Pancreas (tissue), 10 donors: ENCODE measurements at places on chromosomes 4 and X. TPM values are rescaled to one million over a fixed set of nuclear protein-coding genes. Genes with fewer than 3 reads are reported as not detected.

Gene PCDH7
- total RNA-seq = 0.64 TPM

GRCh38 chrX:96181605-96182004 lies 503.0 kb upstream of the DIAPH2 start:
- no peaks in the 10 kb centered on the region for H3K27me3 ChIP-seq
- no peak overlapping the region for H3K4me3 ChIP-seq
- no peaks in the 10 kb centered on the region for H3K36me3 ChIP-seq

Gene CCNA2
- 0.61 TPM for total RNA-seq

Gene STPG2
- 0.28 TPM for total RNA-seq

- no peaks in the 10 kb centered on the region for H3K27me3 ChIP-seq
- DNase-seq = no peak
- H3K4me1 ChIP-seq = no peaks in the 10 kb centered on the region
- H3K27ac ChIP-seq = no peak overlapping the region
- no peaks in the 10 kb centered on the region for H3K36me3 ChIP-seq
- H3K4me3 ChIP-seq = no peak overlapping the region
Observed at GRCh38 chr4:128220286-128221235, 67.1 kb downstream of the PGRMC2 start.

DNA sequence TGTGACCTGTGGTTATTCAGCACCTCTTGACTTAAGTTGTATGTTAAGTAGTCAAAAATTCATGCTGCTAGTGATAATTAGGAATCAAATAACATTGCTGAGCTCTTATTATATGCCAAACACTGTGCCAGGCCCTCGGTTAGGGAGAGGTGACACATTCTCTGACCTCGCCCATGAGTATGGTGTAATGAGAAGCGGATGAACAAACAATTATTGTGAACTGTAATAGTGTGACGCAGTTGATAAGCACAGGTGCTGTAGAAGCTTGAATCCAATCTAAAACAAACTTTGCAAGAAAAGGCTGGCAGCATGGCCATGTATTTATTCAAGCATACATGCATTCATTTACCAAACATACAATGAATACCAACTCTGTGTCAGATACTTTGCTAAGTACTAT lies 303.5 kb upstream of the HS3ST1 start:
- no peaks in the 10 kb centered on the region for H3K27me3 ChIP-seq
- DNase-seq = no peak
- no peak overlapping the region for H3K4me3 ChIP-seq
- H3K27ac ChIP-seq = no peak overlapping the region

GRCh38 chrX:113770071-113770470 lies 813.8 kb upstream of the HTR2C start:
- no peak overlapping the region for H3K4me3 ChIP-seq
- no peak for DNase-seq
- no peaks in the 10 kb centered on the region for H3K36me3 ChIP-seq
- no peaks in the 10 kb centered on the region for H3K27me3 ChIP-seq
- no peak overlapping the region for H3K27ac ChIP-seq

- H3K27me3 ChIP-seq = no peaks in the 10 kb centered on the region
- H3K4me3 ChIP-seq = no peak overlapping the region
- DNase-seq = no peak
- H3K27ac ChIP-seq = no peak overlapping the region
Observed at GRCh38 chr4:76558396-76559235, 123.6 kb downstream of the SHROOM3 start.

Gene MAP9
- 5.9 TPM for total RNA-seq

- DNase-seq = no peak
- no peak overlapping the region for H3K27ac ChIP-seq
- no peaks in the 10 kb centered on the region for H3K4me1 ChIP-seq
- no peak overlapping the region for H3K4me3 ChIP-seq
- no peaks in the 10 kb centered on the region for H3K27me3 ChIP-seq
Observed at GRCh38 chr4:140185412-140186081, 31.6 kb upstream of the MAML3 start.

Gene ABCG2
- 0.50 TPM for total RNA-seq

DNA sequence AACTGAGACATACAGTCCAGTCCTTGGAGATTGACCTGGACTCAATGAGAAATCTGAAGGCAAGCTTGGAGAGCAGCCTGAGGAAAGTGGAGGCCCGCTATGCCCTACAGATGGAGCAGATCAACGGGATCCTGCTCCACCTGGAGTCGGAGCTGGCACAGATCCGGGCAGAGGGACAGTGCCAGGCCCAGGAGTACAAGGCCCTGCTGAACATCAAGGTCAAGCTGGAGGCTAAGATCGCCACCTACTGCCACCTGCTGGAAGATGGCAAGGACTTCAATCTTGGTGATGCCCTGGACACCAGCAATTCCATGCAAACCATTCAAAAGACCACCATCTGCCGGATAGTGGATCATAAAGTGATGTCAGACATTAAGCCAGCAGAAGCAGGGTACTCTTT lies 20.4 kb upstream of the FRMPD3 start:
- no peaks in the 10 kb centered on the region for H3K27me3 ChIP-seq
- peak; percentile 35 for DNase-seq
- H3K4me3 ChIP-seq = no peak overlapping the region
- no peaks in the 10 kb centered on the region for H3K4me1 ChIP-seq
- H3K36me3 ChIP-seq = no peaks in the 10 kb centered on the region

Gene TMEM150C
- total RNA-seq = 4.8 TPM

Gene ZMYM3
- total RNA-seq = 6.9 TPM

GRCh38 chrX:30881797-30882196 lies 7.3 kb downstream of the TAB3 start:
- H3K4me1 ChIP-seq = no peaks in the 10 kb centered on the region
- H3K27me3 ChIP-seq = no peaks in the 10 kb centered on the region
- no peak overlapping the region for H3K4me3 ChIP-seq

- no peak for DNase-seq
- no peaks in the 10 kb centered on the region for H3K36me3 ChIP-seq
- H3K27ac ChIP-seq = no peak overlapping the region
- no peaks in the 10 kb centered on the region for H3K4me1 ChIP-seq
- H3K27me3 ChIP-seq = peaks cover 5% of the 10 kb centered on the region
Observed at GRCh38 chr4:139274790-139275189, 5.2 kb downstream of the MGARP start.

DNA sequence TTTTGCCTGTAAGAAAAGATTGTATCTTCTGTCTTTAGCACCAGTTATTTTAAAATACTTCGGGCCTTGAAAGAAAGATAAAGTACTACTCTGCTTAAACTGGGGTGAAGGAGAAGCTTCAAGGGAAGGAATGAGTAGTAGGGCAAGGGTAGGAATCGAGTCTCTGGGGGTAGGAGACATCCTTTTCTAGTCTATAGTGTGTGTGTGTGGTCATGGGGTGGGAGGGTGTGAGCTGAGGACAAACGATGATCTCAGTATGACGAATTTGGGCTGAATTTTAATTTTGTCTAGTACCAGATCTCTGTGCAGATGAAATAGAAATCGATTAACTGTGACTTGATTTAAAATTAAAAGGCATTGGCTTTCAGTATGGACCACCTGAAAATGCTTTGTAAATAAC lies 3.3 kb upstream of the MYOZ2 start:
- H3K4me1 ChIP-seq = peaks cover 12% of the 10 kb centered on the region
- H3K27me3 ChIP-seq = no peaks in the 10 kb centered on the region
- H3K36me3 ChIP-seq = no peaks in the 10 kb centered on the region

DNA sequence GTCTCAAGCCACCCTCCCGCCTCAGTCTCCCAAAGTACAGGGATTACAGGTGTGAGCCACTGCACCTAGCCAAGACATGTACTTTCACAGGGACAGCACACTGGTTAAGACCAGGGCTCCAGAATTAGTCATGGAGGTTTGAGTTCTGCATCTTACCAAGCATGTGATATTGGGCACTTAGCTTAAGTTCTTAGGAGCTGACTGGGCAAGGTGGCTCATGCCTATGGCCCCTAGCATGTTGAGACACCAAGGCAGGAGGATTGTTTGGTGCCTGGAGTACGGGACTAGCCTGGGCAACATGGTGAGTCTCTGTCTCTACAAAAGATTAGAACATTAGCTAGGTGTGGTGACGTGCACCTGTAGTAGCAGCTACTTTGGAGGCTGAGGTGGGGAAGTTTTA lies 2.6 kb upstream of the TMEM192 start:
- no peak overlapping the region for H3K27ac ChIP-seq
- no peak overlapping the region for H3K4me3 ChIP-seq
- no peaks in the 10 kb centered on the region for H3K36me3 ChIP-seq

DNA sequence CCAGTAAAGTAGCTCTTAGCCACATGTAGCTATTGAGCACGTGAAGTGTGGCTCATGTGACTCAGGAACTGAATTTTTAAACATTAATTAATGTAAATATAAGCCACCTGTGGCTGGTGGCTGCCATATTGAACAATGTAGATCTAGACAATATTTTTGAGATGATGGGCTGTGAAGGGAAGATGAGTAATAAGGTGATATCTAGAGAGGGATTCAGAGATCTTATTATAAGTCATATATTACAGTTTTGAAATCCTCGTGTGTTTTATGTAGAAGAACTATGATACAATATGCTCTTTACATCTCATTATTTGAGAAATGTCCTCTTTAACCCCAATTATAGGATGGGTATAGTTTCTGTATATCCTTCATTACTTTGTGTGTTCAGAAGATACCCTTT lies 5.6 kb downstream of the GAR1 start:
- H3K27ac ChIP-seq = no peak overlapping the region
- no peak overlapping the region for H3K4me3 ChIP-seq
- no peak for DNase-seq
- peaks cover 3% of the 10 kb centered on the region for H3K36me3 ChIP-seq

DNA sequence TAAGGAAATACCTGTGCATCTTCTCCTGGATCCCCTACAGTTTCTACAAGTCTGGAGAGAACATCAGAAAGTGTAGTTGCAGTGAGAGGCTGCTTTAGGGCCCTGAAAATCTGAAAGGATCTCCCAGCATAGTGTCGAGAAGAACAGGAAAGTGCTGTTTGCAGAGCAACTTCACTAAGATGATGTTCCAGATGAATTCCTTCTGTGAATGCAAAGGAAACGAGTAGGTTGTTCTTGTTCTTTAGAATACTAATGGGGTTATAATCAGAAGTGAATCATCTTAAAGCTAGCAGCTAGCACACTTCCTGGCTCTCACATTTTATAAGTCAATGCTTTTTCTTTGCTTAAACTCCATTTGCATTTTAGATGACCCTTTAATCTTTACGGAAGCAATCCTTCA lies 53.7 kb downstream of the ZAR1 start:
- H3K4me1 ChIP-seq = peaks cover under 1% of the 10 kb centered on the region
- no peaks in the 10 kb centered on the region for H3K27me3 ChIP-seq
- peaks cover 9% of the 10 kb centered on the region for H3K36me3 ChIP-seq
- no peak for DNase-seq

Gene GPR143
- 0.63 TPM for total RNA-seq

DNA sequence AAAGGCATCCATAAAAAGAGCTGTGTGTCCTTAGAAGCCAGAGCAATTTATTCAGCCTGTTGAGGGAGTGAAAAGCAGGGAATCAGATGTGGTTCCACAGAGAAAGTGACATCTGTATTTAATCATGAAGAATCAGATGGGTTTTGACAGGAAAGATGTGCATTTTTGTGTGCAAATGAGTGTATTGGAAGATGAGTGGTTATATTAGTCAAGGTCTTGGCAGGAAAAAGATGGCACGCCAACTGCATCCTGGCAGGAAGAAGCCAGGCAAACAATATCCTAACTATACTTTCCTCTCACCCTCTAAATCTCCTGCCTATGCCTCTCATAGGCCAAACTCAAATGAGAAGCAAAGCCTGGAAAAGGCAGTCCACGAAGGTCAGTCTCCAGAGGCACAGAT lies 59.1 kb downstream of the SCFD2 start:
- H3K36me3 ChIP-seq = no peaks in the 10 kb centered on the region
- H3K27ac ChIP-seq = no peak overlapping the region
- H3K4me1 ChIP-seq = no peaks in the 10 kb centered on the region
- DNase-seq = no peak
- H3K27me3 ChIP-seq = no peaks in the 10 kb centered on the region

Gene TMPRSS11A
- not detected for total RNA-seq

DNA sequence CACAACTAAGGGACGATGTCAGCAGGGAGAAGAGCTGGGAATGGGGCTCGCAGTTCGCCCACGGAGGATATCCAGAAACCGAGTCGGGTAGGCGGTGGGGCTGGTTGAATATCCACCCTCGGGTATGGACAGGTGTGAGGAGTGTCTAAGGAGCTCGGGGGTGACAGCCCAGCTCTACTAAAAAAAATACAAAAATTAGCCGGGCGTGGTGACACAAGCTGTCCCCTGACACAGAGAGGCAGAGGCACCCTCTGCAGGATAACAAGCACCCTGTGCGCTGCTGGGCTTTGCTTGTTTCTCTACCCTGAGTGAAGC lies 12.2 kb upstream of the ASMTL start:
- H3K36me3 ChIP-seq = no peaks in the 10 kb centered on the region
- no peak overlapping the region for H3K4me3 ChIP-seq
- H3K27me3 ChIP-seq = no peaks in the 10 kb centered on the region
- H3K4me1 ChIP-seq = no peaks in the 10 kb centered on the region
- no peak for DNase-seq

GRCh38 chr4:79831701-79832514 lies 241.1 kb downstream of the ANTXR2 start:
- H3K36me3 ChIP-seq = no peaks in the 10 kb centered on the region
- no peak overlapping the region for H3K27ac ChIP-seq
- no peak overlapping the region for H3K4me3 ChIP-seq
- H3K27me3 ChIP-seq = no peaks in the 10 kb centered on the region

DNA sequence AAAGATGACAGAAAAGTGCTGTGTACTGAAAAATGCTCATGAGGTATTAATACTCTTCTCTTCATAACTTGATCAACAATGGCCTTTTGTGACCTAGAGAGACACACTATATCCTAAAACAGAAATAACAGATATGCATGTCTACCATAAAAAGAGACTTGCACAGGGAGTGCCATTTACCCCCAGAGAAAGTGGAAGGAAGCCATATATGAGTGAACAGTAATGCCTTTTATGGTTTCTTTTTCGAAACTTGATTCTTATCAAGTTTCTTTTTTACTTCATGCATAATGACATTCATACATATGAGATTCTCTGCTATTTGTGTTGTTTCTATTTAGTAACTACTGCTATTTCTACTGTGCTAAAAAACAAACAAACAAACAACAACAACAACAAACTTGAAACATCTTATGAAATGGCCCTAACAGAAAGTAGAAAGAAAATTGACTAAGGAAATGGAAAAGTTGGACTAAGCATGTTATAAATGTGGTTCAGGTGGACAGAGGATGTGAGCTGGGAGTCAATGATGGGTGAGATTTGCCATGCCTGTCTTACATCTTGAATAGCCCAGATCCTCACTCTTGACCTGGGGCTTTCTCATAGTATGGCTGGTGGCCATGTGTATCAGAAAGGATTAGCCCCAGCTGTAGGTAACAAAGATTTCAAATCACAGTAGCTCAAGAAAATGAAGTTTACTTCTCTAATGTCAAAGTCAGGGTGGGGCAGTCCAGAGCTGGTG lies 43.8 kb downstream of the GEMIN8 start:
- H3K4me1 ChIP-seq = no peaks in the 10 kb centered on the region
- DNase-seq = no peak
- no peaks in the 10 kb centered on the region for H3K27me3 ChIP-seq
- no peaks in the 10 kb centered on the region for H3K36me3 ChIP-seq
- H3K27ac ChIP-seq = no peak overlapping the region

- H3K36me3 ChIP-seq = no peaks in the 10 kb centered on the region
- no peak overlapping the region for H3K4me3 ChIP-seq
Observed at GRCh38 chr4:31545755-31546154, 825.6 kb downstream of the PCDH7 start.
